ENCODE measurements at places on chromosomes 16 and 17.

DNA sequence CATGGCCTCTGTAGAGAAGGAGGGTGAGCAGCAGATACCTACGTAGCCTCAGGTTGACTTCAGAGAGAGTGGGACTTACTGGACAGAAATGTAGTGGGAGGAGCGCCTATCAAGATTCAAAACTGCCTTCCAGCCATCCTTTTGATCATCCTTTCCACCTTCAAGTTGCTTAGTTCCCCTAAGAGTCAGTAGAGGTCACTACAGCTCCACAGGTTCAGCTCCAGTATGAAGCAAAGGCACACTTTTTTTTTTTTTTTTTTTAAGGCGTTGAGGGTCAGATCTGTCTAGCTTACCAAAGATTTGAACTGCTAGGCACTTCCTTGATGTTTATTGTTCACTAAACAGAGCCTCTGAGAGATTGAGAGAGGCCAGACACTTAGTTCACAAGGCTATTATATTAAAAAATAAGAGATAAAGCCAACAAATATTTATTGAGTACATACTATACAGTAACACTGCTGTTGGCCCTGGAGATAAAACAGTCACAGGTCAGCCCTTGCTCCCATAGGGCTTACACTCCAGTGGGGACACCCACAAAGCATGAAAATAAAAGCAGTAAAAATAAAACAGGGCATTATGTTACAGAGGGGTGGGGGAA lies 3.1 kb downstream of the RNF227 start:
- DNase-seq = peak; percentile 71

GRCh38 chr17:565521-565920 lies 149.1 kb downstream of the VPS53 start:
- no peak for DNase-seq

DNA sequence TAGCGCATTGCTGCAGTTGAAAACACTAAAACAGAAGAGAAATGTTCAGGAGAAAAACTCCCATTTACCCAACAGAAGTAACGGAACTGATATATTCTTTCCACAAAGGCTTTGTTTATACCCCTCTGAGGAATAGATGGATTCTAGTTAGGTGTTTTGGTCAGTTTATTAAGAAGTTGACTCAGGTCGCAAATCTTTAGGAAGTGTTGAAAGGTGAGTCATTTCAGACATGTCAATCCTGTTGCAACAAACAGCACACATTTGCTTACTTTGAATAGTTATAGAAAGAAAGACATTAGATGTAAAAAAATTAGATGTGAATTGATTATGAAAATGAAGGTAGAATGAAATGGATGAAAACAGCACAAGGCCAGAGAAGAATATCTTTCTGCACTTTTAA lies 941.0 kb downstream of the KCNJ2 start:
- DNase-seq = no peak

DNA sequence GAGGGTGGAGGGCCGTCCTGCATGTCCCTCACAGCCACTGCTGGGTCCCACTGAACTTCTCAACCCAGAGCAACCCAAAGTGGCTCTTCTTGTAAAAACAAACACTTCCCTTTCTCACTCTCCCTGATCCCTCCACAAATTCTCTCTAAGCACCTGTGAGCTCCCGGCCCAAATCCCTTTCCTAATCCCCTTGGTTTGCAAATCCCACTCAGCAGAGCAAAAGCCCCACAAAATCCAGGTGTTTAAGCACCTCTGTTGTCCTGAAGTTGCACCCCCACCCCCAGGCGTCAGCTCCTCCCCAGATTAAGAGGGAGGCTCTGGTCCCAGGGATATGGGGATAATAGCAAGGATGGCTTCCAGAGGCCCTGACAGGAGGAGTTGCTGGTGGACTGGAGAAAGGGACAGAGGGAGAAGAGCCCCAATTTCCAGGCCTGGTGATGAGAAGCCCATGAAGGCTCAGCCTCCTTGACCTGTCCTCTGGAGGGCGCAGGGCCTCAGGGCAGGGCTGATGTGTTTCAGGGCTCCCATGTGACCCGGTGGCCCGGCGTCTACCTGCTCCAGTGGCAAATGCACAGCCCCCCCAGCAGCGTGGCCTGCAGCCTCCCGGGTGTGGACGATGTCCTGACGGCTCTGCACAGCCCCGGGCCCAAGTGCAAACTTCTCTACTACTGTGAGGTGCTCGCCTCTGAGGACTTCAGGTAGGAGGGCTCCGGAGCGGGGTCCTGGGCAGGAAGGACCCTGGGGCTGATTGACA lies 23.0 kb downstream of the NAGPA start:
- DNase-seq = no peak

Measured in CD4-positive, alpha-beta T cell treated with Interleukin-6 at 100 ng/mL for 8 hours (primary cell).